ENCODE measurements at places on chromosomes 2 and 18.

GRCh38 chr2:138600732-138601457 lies 99.3 kb downstream of the SPOPL start:
- no peak for DNase-seq

- DNase-seq, result no peak
Measured at GRCh38 chr2:42028571-42029148, 19.2 kb upstream of the PKDCC start.

GRCh38 chr2:172525601-172526000 lies 30.3 kb upstream of the PDK1 start:
- DNase-seq, result no peak

GRCh38 chr2:69964353-69964841 lies 3.0 kb upstream of the ASPRV1 start:
- DNase-seq, result no peak

DNA sequence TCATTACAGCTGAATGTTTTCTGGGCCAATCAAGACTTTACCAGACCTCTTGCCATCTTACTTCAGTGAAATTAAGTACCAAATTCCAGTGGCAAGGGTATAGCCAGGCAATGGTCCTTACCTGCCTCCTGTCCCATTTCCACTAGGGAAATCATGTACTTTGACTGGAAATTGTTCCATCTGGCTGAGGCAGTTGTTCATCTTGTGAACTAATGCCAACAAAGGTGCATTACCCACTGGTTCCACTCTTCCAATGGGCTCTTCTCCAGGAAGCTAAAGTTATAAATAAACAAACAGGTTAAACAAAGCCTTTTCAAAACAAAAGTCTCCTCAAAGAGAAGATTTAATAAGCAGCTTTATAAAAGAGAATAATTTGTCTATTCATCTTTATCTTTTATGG lies 80.7 kb upstream of the DNER start:
- no peak for DNase-seq

GRCh38 chr2:177044671-177045070 lies 167.9 kb upstream of the HNRNPA3 start:
- DNase-seq, result no peak

DNA sequence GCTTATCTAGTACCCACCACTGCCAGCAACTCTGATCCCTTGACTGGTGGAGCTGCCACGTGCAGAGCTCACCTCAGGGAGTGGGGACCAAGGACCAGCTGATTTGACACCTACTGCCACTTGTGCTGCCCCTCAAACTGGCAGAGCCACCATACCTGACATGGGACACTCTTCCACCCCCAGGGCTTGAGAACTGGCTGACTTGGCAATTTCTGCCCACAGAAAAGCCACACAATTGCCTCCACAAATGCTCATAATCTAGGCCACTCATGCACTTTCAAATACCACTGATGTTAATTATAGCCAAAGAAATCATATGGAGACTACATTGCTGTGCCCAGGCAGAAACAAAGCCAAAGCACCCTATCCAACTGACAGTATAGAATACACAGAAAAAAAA lies 11.8 kb upstream of the KDM3A start:
- DNase-seq, result no peak

- DNase-seq, result no peak
Measured at GRCh38 chr2:69222953-69223658, 163.9 kb downstream of the GFPT1 start.

DNA sequence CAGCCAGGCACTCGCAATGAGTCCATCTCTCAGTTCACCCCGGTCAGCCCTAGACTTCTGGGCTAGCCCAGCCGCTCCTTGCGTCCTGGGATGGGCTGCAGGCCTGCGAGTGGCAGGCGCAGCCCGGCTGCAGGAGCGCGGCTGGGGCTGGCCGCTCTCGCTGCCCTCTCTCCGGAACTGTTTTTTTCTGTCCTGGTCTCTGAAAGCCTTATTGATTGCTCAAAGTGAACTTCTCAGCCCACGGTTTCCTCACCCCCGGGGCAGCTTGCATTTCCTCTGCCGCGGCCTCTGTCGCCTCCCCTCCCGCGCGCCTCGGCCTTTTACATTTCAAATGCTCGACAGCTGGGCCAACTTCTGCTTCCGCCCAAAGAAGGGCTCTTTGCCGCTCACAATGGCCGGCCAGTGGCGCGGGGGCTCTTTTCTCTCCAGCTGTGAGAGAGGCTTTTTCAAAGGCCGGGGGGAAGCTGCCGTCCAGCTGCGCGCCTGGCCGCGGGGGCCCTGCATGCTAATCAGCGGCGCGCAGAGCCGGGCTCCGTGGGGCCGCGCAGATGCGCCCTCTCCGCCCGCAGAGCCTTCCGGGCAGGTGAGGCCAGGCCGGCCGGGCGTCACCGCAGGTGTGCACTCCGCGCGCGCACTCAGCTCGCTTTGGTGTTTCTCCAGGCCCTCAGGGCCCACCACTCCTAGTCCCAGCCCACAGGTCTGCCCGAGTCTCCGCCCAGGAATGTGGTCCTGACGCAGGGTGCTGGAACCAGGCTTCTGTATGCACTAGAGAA lies 513.8 kb downstream of the RNF144A start:
- peak; percentile 48 for DNase-seq

DNA sequence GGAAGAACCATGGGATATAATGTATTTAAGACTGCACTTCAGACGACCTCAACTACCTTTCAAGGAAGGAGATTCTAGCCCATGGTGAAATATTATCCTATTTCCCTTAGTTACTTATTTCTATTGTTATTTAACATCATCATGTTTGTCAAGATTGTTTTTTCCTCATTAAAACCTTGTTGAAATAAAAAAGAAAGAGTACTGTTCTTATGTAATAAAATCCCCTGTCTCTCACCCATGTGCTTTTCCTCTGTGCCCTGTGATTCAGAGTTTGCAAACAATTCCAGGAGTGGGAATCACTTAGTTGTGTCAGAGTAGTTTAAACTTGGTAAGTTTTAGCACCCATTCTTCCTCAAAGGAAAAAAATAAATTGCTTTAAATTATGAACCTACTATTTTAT lies 43.6 kb downstream of the ERBB4 start:
- DNase-seq, result no peak

- DNase-seq, result no peak
Measured at GRCh38 chr2:199848389-199849130, 2.4 kb downstream of the FTCDNL1 start.

GRCh38 chr2:44107974-44108373 lies 60.7 kb upstream of the PPM1B start:
- DNase-seq, result no peak

- no peak for DNase-seq
Measured at GRCh38 chr2:190271783-190272456, 47.7 kb downstream of the HIBCH start.

GRCh38 chr2:118250463-118250862 lies 162.2 kb downstream of the INSIG2 start:
- DNase-seq, result no peak

DNA sequence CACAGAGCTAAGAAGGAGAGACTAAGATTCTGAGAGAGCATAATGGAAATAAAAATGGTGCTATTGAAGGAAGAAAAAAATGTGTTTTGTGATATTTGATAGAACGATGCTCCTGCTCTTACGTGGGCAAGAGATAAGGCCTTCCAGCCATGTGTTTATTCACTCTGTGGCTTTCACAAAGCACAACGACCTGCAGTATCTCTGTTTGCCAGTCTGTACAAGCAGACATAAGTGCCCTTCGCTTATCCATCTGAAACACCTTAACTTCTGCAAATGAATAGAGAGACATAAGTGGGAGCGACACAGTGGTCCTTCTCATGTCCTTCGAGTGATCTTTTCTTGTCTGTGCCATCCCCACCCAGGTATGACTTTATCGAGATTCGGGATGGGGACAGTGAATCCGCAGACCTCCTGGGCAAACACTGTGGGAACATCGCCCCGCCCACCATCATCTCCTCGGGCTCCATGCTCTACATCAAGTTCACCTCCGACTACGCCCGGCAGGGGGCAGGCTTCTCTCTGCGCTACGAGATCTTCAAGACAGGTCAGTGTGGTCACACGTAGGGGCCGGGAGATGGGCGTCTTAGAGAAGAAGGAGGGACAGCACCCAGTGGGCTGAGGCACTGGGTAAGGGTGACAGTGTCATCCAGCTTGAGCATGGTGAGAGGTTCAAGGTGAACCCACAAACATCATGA lies 33.7 kb downstream of the NRP2 start:
- DNase-seq, result no peak

- no peak for DNase-seq
Measured at GRCh38 chr2:236570081-236570868, 650 bp downstream of the ACKR3 start.

- no peak for DNase-seq
Measured at GRCh38 chr2:197239434-197239833, 71.1 kb downstream of the ANKRD44 start.
